ENCODE measurements at places on chromosomes 6 and 20.

DNA sequence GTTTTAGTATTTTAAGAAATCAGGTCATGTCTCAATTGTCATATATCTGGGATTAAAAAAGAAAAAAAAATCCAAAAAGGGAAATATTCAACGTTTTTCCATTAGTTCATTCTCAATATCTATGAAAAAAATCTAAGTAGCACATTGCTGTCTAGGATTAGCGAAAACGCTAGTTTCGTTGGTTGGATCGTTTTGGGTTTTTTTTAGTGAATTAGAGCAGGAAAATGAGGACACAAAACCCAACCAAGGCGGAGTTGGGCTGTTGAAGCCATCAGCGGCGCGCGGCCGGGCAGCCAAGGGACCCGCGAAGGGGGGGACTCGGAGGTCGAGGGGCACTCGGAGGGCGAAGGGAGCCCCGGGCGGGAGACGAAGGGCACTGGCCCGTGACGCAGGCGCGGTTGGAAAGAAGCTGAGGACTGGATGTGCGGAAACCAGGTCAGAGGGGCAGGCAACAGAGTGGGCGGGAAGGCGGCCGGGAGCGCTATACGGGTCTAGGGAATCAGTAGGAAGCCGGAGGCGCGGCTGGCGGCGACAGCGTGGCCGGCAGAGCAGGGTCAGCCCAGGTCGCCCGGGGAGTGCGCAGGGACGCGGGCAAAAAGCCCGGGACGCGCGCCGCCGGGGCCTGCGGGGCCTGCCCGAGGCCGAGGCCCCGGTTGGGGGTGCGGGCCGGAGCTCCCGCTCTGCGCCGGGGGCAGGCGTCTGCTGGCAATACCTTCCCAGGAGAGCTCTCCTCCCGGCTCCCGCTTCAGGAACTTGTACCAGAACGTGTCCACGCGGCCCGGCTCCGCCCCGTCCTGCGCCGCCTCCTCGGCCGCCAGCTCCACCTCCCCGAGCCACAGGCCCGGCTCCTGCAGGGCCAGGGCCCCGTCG, 599 bp downstream of the EPM2A start:
- DNase-seq: peak; percentile 94

- no peak for DNase-seq
Observed at GRCh38 chr6:119533603-119534279, 184.2 kb upstream of the MAN1A1 start.

GRCh38 chr20:35942243-35942642, 12.1 kb downstream of the SCAND1 start:
- no peak for DNase-seq

DNA sequence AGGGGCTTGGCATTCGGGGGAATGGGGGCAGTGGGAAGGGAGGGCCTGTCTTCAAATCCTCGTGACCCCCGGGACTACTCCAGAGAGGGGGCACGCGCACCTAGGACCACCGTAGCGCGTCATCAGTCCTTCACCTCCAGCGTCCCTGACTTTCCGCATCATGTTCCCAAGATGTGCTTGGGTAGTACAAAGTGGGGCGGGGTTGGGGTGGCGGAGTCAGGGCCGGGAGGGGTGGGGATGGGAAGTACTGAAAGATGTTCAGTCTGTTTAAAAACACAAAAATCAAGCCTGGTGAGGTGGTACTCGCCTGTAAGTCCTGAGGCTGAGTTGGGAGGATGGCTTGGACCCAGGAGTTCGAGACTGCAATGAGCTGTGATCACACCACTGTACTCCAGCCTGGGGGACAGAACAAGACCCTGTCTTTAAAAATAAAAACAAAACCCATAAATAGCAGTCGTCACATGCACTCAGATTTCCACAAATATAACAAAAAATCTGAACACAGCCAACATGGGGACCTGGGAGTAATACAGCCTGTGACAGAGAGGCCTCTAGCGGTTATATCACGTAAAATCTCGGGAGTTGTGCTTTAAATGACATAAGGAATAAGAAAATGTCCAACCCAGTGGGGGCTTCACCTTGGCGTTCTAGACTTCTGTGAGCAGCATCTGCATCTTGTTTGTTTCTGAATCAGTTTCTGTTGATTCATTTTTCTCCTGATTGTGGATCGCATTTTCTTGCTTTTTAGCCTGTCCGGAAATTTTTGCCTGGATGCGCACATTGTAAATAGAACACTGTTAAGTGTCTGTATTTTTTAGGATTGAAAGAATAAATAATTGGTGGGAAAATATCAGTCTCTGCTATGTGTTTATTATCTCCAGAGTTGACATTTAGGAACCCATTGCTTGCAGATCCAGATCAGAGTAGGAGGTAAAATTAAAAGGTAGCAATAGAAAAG, 698 bp upstream of the LRP11 start:
- DNase-seq: peak; percentile 61

- no peak for DNase-seq
Observed at GRCh38 chr6:166021429-166021828, 146.2 kb downstream of the TBXT start.

- DNase-seq: peak; percentile 72
Observed at GRCh38 chr6:112906726-112907125, 559.6 kb downstream of the RFPL4B start.

DNA sequence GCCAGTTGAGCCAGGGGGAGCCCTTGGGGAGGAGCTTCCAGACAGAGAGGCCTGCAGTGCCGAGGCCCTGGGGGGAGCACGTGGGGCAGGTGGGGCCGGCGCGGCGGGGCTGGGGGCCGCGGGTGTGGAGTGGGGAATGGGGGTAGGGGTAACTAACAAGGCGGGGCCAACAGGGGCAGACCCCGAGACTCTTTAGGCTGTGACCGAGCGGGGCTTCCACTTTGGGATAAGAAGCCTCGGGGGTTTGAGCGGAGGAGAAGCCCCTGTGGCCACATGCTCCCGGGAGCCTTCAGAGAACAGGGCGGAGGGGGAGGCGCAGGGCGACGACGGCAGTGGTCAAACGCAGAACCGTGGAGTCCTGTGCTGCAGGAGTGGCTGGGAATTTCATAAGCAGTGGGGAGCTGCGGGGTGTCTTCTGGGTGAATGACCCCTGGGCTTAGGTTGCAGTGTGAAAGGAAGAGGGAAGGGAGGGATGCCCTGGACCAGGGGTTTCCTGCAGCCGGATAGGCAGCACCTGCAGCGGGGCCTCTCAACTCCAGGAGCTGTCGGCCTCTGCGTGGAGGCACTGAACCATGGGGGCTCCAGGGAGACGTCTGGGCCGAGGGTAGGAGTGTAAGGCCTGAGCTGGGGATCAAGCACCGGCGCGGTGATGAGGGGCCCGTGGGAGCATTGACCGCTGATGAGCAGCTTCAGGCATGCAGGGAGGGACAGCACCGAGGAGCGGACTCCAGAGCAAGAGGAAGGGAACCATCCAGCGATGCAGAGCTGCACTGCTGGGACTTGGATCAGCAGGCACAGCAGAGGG, 121.0 kb downstream of the SYNDIG1 start:
- no peak for DNase-seq

GRCh38 chr6:43924222-43924702, 154.3 kb downstream of the VEGFA start:
- peak; percentile 78 for DNase-seq

- no peak for DNase-seq
Observed at GRCh38 chr6:124670801-124671200, 291.4 kb upstream of the RNF217 start.

GRCh38 chr6:162055365-162055764, 672.2 kb downstream of the PRKN start:
- DNase-seq: no peak

DNA sequence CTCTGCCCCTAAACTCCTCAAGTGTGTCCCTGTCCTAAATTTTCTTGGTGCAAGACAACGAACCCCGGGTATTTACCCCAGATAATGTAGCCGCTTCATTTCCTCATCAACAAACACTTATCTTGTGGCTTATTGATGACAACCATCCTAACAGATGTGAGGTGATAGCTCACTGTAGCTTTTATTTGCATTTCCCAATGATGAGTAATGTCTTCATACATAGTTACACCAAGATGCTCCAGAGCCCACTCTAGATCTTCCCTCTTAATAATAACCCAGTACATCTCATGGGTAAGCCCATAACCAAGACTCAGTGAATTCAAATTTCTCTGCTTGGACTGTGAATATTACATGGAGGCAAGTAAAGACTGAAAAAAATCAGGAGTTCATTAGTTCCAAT, 48.2 kb upstream of the BEND6 start:
- DNase-seq: no peak

DNA sequence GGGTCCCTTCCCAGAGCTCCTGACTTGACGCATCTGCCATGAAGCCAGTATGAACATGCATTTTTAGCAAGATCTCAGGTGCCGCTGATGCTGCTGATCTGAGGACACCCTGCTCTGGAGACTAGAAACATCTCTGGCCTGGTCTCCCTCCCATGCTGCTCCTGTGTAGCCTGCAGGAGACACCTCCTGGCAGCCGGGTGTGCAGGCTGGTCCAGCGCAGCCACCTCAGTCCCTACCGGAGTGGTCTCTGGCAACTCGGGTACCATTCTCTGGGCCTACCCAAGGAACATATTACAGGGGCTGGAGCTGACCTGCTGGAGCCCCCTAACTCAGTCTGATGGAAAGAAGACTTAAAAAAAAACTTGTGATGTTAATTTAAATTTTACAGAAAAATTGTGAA, 20.1 kb downstream of the PHACTR3 start:
- no peak for DNase-seq

DNA sequence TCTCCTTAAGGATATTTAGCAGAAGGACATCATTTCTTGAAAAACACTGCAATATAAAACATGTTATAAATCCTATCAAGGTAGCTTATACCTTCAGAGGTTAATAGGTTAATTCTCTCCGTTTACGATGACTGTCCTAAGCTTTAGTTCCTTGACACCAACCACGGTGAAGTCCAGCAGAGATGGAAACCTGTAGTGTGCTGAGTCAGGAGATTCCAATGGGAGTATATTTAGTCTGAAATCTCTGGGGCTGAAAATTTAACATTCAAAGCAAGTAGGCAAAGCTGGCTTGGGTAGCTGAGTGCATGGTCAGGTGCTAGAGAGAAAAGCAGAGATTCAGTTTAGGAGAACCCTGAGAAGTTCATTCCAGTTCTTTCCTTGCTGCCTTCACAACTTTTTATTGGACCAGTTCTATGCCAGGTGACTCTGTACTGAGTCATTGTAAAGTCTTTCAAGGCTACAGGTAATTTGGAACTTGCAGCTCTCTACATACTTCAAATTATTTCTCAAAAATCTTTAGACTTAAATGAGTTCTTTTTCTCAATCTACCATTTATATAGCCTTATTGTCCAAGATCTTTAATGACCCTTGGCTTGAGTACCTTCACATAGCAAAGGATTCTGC, 1009.4 kb upstream of the FLRT3 start:
- DNase-seq: no peak

DNA sequence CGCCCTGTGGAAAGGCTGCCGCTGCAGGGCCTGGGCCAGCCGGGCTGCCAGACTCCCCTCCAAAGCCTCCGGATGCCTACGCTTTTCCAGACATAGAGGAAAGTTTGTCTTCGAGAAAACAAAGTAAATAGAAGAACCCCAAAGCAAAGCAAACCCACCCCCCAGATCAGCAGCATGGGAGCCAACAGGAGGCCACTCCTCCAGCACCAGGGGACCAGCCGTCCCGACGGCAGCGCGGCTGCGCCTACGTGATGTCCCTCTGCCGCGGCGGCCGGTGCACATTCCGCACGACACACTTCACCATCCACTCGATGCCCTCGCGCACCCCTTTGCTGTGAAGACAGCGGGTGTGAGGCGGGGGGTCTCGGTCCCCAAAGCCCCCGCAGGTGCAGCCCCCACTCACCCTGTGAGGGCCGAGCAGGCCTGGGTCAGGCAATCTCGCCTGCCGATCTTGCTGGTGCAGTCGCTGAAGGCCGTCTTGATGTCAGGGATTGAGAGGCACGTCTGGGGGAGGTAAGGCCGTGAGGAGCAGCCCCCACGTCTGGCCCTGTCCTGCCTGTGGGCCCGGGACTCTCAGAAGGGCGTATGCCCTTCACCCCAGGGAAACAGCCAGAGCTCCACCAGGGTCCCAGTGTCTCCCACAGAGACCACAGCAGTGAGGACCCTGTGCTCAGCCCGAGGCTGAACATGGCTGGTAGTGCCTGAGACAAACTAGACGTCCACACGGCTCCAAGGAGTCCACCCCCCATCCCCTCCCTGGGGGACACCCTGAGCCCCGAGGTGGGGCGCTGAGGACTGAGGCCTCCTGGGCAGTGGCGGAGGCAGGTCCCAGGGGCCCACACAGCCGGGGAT, 4.0 kb downstream of the TNFRSF6B start:
- no peak for DNase-seq

DNA sequence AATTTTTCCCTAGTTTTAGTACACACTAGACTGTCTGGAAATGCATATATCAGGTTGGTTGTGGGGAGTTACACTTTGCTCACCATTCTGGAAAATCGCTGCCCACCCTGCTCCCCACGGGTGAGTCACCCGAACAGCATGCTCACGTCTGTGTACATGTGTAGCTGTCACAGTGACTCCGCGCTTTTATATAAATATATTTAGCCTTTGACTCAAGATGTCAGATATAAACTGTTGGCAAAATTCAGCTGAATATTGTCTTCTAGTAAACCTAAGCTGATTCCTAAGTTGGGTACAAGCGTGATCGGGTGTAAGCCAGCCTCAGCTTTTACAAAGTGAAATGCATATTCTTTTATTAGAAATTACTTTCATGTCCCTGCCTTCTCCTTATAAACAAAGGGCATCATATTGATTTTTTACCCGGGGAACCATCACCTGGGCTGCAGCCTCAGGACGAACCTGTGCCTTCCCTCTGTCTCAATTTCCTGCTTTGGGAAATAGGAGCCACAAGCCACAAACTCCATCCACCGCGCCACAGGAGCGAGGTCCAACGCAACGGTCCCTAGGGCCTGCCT, 4.3 kb downstream of the SDCBP2 start:
- DNase-seq: peak; percentile 20

GRCh38 chr6:152100183-152100618, 292.7 kb downstream of the ESR1 start:
- peak; percentile 65 for DNase-seq

DNA sequence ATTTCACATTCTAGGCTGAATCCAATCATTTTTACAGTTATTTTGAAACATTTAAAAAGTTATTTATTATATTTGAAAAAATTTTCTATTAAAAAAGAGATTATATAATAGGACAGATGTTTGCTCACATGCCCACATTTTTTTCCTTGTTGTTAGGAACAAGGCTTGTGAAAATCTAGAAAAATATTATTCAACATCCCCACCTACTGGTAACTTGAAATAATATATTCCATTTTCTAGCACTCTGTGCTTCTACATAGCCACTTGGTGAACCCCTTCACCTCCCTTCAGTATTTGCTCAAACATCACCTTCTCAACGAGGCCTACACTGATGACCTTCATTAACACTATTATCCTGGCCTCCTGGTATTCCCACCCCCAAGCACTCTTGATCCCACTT, 18.3 kb upstream of the GPRC6A start:
- no peak for DNase-seq

DNA sequence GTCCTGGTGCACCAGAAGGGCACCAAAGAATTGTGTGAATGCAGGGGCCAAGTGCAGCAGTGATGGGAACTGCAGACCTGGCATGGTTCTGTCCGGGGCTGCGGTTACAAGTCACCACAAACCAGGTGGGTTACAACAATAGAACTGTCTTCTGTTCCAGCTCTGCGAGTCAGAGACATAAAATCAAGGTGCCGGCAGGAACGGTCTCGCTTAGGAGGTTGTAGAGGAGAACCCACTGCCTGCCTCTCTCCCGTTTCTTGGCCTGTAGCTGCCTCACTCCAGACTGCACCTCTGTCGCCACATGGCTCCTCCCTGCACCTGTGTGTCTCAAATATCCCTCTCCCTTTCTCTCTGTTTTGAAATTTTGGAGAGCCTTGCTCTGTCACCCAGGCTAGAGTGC, 143.3 kb downstream of the TAF4 start:
- DNase-seq: no peak

- no peak for DNase-seq
Observed at GRCh38 chr20:54347166-54347833, 128.1 kb upstream of the DOK5 start.

- no peak for DNase-seq
Observed at GRCh38 chr6:139732451-139732850, 358.0 kb upstream of the CITED2 start.
